ENCODE measurements at places on chromosomes 3 and 15.

GRCh38 chr15:47959617-47960413 lies 161.0 kb upstream of the SLC24A5 start:
- DNase-seq = no peak

DNA sequence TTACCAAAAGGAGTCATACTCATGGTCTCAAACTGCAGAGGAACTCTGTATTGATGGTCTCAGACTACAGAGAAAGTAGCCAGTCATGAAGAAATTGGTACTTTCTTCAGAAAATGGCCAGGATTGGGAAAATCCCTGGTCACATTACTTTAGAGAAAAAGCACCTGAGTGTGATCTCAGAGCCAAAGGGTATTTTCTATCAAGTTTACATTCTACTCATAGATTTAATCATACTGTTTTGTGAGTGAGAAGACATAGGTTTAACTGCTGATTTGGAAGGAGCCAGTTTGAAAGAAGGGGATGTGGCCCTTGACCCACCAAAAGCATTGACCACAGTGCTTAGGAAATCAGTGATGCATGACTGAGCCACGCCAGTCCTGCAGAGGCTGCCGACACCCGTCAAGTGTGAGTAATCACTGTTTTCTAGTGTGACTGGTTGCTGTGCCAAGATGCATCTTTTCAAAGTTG lies 203.6 kb downstream of the AKAP13 start:
- DNase-seq = peak; percentile 78

DNA sequence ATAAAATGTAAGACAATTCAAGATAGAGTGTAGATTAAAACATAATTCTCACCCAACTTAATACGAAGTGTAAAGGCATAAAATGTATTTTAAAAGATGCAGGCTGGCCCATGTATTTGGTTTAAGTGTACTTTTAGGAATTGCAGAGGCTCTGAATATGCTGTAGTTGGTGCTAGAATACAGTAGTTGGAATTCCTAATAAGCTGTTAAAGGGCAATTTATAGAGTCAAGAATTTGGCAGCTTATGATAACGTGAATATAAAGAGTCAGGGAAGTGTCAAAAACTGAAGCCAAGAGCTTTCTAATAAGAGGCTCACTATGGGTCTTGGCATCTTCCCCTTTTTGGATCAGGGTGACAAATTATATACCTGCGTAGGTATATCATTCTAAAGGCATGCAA lies 36.5 kb downstream of the ADAMTS9 start:
- no peak for DNase-seq

- DNase-seq = no peak
These were observed 49.7 kb downstream of the MAGEF1 start for GRCh38 chr3:184662187-184662586.

DNA sequence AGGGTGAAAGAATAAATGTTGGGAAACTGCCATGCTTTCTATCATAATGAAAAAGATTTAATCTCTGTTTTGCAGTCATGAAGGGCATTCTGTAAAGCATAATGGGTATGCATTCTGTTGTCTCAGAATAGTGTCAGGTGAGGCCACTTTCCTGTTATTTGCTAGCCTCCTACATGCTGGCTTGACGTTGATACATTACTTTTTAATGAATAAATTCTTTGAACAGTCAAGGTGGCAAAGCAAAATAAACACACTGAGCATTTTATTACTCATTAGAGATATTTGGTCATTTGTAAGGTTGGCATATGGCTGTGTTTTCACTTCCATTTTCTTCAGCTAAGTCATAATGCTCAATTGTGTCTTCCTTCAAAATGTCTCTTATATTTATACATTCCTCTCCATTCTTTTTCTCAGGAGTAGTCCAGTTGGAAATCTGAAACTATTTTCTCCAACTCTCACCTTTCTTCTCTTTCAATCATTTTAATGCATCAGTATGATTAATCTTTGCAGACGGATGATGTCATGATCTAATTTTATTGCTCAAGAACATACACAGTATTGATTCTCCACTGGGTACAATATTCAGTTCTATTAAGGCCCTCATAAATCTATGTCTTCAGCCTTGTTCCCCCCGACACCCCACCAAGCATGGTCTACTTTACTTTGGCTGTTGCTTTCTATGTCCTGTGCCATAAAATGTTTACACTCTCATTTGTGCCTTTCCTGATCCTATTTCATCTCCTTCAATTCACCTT lies 290.7 kb downstream of the GBE1 start:
- no peak for DNase-seq

DNA sequence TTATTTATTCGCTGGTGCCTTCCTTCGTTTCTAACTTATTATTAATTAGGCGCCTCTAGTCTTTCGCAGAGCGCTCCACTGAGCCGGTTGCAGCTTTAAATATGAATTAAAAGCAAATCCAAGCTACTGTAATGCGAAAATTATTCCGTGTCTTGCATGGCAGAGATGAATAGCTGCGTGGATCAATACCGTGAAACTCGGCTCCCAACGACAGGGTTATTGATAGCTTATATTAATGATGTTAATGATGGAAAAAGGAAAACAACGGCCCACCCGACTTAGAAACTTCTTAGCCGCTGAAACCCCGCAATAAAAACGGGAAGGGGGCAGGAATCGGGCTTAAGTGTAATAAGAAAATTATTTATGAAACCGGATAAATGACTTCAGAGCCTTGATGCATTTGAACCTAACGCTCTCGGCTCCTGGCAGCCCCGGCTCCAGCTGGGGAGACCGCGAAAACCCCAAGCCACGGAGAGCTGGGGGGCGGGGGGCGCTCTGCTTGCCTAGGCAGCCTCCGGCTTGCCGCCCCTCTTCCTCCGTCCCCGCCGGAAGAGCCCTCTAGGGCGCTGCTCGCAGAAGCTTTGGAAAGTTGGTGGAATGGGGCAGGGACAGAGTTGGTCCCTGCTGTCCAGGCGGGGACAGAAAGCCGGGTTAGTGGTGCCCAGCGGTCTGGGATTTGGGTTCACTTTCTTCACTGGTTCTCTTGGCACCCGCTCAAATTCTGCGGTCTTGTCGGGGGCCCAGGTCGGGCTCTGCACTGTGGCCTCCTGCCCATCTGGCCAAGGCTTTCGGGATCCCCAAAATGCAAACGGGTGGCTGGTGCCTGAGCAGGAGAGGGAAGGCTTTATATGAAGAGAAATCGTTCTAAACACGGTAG lies 7.7 kb upstream of the ONECUT1 start:
- no peak for DNase-seq

DNA sequence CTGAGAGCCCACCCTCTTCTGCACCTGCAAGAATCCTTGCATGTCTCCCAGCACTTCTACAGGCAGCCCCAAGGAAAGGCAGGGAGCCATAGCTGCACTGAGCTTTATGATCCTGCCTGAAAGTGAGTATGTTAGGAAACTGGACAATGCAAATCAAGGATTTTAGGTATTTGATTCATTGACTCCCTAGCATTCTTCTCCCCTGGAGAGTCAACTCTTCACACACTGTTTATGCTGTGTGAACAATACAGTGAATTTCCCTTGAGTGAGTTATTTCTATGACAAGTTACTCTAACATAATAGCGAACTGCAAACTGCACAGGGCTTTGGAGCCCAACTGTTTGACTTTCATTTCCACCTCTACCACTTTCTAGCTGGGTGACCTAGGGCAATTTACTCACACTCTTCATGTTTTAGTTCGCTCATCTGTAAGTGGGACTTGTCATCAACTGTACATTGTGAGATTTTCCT lies 96.0 kb upstream of the PHLDB2 start:
- no peak for DNase-seq

- peak; percentile 94 for DNase-seq
These were observed at the start of gene HDDC3 for GRCh38 chr15:90931828-90932659. HDDC3 (minus strand) TSS chr15:90932549; CDS start chr15:90932540, 9 bp downstream.

DNA sequence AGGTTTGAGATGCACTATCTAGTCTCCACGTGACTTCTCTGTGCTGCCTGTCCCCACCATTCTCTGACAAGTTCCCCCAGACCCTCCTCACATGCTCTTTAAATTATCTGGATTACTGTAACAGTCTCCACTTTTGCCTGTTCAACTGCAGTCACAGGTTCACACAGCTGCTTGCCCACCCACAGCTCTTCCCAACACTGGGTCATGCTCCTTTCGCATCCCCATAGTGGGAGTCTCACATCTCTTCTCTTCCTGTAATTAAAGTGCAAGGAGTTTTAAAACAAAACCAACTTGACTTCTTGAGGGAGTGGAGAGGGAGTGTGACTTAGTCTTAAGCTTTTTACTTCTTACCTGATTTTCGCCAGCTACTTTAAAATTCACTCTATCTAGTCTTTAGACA lies 178.8 kb downstream of the PLCL2 start:
- no peak for DNase-seq

DNA sequence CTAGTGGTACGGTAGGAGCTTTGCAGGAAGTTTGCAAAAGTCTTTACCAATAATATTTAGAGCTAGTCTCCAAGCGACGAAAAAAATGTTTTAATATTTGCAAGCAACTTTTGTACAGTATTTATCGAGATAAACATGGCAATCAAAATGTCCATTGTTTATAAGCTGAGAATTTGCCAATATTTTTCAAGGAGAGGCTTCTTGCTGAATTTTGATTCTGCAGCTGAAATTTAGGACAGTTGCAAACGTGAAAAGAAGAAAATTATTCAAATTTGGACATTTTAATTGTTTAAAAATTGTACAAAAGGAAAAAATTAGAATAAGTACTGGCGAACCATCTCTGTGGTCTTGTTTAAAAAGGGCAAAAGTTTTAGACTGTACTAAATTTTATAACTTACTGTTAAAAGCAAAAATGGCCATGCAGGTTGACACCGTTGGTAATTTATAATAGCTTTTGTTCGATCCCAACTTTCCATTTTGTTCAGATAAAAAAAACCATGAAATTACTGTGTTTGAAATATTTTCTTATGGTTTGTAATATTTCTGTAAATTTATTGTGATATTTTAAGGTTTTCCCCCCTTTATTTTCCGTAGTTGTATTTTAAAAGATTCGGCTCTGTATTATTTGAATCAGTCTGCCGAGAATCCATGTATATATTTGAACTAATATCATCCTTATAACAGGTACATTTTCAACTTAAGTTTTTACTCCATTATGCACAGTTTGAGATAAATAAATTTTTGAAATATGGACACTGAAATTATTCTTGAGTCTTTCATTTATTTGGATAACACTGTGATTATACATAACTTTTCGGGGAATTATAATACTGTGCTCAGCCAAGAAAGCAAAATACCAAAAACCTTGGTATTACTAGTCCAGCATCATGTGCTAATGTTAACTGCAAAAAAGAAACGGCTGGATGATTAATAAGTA lies 2.2 kb downstream of the SOX2 start:
- DNase-seq = no peak

GRCh38 chr3:123679712-123680386 lies 95.0 kb upstream of the HACD2 start:
- no peak for DNase-seq

DNA sequence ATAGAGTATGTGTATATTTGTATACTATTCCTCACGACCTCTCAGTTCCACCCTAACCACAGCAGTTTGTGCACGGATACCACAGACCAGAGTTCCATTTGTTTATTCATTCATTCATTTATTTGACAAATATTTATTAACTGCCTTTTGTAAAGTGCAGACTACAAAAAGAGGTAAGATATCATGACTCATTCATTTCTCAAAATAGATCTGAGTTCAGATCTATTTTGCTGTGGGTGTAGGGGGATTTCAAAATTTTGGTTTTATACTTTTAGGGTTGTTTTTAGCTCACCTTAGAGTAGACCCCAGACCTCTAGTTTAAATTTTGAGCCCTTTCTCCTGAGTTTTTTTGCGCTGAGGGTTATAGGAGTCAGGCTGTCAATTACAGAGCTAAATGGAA lies 76.1 kb upstream of the LRRFIP2 start:
- no peak for DNase-seq

GRCh38 chr3:190773948-190774347 lies 88.5 kb downstream of the GMNC start:
- no peak for DNase-seq

DNA sequence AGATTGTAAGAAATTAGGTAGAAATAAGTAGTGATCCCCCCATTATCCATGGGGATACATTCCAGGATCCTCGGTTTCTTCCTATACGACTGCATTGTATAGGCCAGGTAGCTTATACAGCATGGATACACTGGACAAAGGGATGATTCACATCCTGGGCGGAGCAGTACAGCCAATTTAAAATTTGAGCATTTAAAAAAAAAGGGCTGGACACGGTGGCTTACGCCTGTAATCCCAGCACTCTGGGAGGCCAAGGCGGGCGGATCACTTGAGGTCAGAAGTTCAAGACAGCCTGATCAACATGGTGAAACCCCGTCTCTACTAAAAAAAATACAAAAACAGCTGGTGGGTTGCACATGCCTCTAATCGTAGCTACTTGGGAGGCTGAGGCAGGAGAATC lies 976 bp upstream of the ARGFX start:
- no peak for DNase-seq

GRCh38 chr15:100959066-100960050 lies 40.2 kb downstream of the LRRK1 start:
- no peak for DNase-seq

DNA sequence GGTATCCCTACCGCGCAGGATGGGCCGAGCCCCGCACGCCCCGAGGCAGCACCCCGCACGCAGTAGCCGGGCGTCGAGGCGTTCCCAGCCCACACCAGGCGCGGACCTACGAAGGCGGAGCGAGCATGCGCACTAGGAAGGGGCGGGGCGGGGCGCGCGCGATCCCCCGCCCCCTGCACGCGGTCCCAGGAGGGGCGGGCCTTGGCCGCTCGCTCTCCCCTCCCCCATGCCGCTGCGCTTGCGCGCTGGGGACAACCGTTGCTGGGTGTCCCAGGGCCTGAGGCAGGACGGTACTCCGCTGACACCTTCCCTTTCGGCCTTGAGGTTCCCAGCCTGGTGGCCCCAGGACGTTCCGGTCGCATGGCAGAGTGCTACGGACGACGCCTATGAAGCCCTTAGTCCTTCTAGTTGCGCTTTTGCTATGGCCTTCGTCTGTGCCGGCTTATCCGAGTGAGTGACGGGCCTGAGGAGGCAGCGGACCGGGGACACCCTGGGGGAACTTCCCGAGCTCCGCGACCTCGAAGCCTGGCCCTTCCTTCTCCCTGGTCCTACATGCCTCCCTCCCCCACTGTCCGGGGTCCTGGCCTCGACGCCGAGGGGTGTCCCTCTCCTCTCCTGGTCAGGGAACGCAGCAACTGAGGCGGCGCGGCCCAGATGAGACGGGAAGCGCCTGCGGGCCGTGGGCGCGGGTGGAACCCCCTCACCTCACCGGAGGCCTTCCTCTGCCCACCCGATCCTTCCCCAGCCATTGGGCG lies at the start of gene SPESP1:
Gene SPESP1, plus strand, starts transcription at position 258 of the 755 bp plus-strand sequence. Its CDS starts 129 bp downstream, at position 387.
- no peak for DNase-seq

GRCh38 chr3:108287146-108287545 lies 9.2 kb upstream of the HHLA2 start:
- DNase-seq = no peak

- DNase-seq = no peak
These were observed 77.8 kb upstream of the DCBLD2 start for GRCh38 chr3:98979296-98979695.

DNA sequence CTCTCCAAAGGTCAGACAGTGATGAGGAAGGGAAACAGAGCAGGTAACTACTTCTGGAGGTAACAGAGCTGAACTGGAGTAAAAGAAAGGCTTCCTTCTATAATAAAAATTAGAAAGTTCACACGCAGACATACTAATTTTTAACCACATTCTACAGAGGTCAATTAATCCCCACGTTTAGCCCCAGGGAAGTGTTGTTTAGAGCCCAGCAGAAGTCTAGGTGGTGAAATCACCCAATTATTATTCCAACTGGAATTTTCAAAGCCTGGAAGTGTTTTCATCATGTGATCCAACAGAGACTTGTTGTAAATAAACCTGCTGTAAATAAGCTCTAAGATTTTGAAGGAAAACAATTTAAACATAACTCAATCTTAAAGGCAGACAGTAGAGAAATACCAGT lies 6.8 kb downstream of the ALDH1A2 start:
- no peak for DNase-seq

- no peak for DNase-seq
These were observed 5.8 kb downstream of the LTK start for GRCh38 chr15:41507820-41508290.

- DNase-seq = no peak
These were observed 515.9 kb upstream of the DPPA4 start for GRCh38 chr3:109853077-109853731.
